NCI-H2171 (cell line): ENCODE measurements at places on chromosomes 4 and X.

- DNase-seq = no peak
These were observed 21.9 kb downstream of the COQ2 start for GRCh38 chr4:83262682-83263081.

DNA sequence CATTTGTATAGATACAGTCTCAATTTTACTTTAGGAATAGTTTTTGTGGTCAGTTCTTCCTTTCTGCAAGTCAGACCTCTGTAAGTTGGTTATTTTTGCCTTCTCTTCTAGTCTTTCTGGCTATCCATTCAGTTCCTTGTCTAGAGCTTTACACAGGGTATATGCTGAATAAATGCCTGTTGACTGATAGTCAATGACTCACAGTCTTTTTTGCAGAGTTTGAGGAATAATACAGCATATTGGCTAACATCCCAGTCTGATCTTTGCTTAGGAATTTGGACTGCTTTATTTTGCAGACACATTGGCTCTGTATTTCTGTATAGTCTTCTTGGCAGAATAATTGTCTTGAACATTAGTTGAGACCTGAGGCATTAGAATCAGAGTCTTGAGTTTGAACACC, 132.4 kb downstream of the MAGEC1 start:
- DNase-seq = no peak

GRCh38 chr4:188955066-188955465, 815.8 kb downstream of the TRIML1 start:
- no peak for DNase-seq

- DNase-seq = no peak
These were observed at the start of gene ZFP42 for GRCh38 chr4:187995322-187996207. ZFP42 (plus strand) TSS chr4:187995771; CDS start chr4:188002808, 7,037 bp downstream.

DNA sequence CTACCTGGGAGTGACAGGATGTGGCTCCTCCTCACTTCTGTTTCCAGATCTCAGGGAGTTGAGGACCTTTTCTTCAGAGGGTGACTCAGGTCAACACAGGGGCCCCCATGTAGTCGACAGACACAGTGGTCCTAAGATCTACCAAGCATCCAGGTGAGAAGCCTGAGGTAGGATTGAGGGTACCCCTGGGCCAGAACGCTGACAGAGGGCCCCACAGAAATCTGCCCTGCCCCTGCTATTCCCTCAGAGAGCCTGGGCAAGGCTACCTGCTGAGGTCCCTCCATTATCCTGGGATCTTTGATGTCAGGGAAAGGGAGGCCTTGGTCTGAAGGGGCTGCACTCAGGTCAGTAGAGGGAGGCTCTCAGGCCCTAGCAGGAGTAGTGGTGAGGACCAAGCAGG, 1.5 kb downstream of the MAGEA12 start:
- no peak for DNase-seq

DNA sequence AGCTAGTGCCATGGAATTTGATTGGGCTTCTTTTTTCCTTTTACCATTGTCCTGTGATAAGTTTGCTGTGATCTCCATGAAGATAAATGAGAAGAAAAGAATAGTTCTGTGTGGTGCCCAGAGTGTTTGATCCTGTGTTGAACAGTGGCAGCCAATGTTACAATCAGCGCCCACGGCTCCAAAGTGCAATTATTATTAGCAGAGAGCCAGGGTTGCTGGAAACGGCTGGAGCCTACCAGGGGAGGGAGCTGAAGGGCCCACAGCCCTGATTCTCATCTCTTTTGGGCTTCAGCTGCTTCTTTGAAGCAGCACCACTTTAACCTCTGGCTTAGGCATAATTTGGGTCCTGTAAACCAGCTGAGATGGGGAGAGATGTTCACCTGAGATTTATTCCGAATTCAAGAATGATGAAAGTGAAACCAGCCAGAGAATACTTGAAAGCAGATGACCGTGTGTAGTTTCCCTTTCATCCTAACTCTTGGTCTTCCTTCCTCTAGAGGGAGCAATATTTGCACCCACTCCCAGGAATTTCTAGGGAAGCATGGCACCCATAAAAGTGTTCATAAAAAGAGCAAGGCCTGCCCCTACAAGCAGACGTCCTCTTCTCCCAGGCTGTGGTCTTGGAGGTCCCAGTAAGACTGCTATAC, 298.3 kb downstream of the EVC2 start:
- no peak for DNase-seq

DNA sequence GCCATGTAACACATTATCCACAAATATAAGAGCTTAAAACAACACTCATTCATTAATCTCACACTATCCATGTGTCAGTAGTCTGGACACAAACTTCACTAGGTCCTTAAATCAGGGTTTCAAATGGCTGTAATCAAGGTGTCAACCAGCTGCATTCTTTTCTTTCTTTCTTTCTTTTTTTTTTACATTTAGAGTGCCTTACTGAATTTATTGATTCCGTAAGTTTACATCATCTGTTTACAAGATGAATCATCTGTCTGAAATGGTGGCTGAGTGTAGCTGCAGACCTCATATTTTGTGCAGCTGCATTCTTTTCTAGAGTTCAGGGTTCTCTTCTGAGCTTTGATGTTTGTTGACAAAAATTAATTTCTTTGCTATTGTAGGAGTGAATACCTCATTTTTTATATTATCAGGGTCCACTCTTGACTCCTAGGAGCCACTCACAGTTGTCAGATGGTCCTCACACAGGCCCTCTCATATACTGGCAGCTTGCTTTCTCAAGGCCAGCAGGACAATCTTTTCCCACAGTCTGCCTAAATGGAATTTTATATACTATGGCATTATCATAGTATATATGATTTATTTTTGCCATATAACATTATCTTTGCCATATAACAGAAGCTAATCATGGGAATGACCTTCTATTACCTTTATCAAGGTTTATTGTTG, 37.8 kb downstream of the SPOCK3 start:
- DNase-seq = no peak

DNA sequence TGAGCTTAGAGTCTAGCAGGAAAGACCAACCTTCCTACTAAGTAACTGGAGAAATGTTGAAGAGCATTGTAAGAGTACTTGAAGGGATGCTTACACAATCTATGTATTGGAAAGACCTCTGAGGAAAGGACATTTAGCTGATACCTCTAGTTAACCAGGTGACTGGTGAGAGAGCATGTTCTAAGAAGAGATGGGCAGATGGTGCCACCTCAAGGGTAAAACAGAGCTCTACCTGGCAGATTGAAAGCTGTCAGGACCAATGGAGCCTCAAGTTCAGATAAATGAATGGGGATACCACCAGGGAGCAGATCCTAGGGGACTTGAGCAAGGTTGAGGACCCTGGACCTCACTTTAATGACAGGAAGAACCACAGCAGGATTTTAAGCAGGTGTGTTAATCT, 196.4 kb downstream of the QDPR start:
- DNase-seq = no peak

DNA sequence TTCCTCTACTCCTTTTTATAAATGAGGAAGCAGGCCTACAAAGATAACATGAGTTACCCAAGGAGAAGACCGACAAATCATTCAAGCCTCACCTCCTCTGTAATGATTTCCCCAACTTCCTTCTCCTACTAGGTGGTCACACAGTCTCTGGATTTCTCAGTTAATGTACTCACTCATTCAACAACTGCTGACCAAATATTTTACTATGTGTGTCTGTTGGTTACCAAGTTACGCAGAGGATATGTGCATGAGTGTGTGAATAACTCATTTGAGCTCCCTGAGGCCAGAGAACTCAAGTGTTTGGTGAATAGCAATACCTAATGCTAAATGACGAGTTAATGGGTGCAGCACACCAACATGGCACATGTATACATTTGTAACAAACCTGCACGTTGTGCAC, 10.4 kb downstream of the CASK start:
- no peak for DNase-seq

- DNase-seq = no peak
These were observed 13.1 kb downstream of the SCML1 start for GRCh38 chrX:17750436-17750835.

DNA sequence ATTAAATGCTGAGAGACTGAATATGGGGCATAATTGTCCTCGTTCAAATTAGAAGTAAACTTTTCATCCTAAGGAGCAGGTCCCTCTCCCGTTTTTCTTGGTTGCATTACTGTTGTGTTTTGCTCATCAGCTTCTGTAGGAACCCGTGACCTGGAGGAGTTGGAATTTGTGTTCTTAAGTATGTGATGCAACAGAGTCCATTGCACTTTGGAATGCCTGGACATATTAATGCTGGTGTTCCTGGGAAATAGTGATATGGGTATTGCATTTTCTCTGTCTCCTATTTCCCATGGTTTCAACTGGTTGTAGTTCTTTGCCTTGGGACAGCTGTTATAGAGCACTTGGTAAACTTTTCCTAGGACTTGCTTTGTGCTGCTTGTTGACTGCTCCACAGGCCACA, 417.8 kb upstream of the LCORL start:
- DNase-seq = no peak
